K562 (cell line): ENCODE measurements at places on chromosomes 12 and 14. TPM values are rescaled to one million over a fixed set of nuclear protein-coding genes. Genes with fewer than 3 reads are reported as not detected.

Gene CD163L1
- 1.2 and 1.3 TPM in 2 replicates for total RNA-seq

Gene CAPZA3
- total RNA-seq: not detected in 2 replicates

Gene KRT72
- 0.09 TPM in 1 of 2 replicates, not detected in the other for total RNA-seq

Gene GNB3
- total RNA-seq: 3.4 and 4.5 TPM in 2 replicates

Gene OAS1
- total RNA-seq: 0.29 TPM in 1 of 2 replicates, not detected in the other

Gene IL26
- not detected in 2 replicates for total RNA-seq

Gene ST8SIA1
- 3.4 and 4.3 TPM in 2 replicates for total RNA-seq
